Astrocyte of the spinal cord (primary cell): ENCODE measurements at places on chromosomes 6 and 20.
A peak's percentile ranks its signal among the peaks of the same experiment; 100 is the strongest.

DNA sequence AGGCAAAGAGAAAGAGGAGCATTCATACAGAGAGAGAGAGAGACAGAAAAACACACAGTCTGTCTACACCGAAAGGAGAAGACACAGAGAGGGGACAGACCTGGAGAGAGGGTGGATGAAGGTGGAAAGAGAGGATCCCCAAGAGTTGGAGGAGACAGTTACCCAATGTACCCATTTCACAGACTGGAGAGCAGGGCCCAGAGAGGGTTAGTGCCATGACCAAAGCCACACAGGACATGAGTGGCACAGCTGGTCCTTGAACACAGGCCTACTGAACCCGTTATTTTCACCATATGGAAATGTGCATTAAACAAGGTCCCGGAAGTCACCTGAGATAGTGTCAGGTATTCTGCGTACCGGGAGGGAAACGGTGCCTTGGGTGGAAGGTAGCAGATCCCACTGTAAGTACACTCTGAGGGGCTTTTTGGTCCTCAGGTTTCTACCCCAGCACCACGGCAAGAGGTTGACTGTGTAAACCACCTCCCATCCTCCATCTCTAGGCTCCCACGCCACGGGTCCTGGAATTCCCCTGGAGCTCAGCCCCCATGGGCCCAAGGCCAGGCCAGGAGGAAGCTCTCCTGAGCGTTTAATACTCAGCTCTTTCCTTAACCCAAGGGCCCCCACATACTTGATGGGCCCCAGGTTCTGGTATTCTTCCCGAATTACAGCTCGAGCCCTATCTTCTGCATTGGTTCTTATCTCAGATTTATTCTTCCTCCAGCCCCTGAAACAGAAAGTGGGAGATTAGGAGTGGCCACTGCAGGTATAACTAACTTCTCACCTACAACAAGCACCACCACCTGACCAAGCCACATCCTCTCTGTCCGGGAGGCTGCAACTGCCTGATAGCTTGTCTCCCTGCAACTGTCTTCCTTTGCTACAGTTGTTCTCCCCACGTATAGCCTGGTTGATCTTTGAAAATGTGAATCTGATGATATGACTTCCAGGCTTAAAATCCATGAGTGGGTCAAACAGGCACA is 38.4 kb upstream of the OCSTAMP start:
- no peak for DNase-seq

- no peak for DNase-seq
Observed at GRCh38 chr6:116015983-116016382, 44.7 kb downstream of the FRK start.

DNA sequence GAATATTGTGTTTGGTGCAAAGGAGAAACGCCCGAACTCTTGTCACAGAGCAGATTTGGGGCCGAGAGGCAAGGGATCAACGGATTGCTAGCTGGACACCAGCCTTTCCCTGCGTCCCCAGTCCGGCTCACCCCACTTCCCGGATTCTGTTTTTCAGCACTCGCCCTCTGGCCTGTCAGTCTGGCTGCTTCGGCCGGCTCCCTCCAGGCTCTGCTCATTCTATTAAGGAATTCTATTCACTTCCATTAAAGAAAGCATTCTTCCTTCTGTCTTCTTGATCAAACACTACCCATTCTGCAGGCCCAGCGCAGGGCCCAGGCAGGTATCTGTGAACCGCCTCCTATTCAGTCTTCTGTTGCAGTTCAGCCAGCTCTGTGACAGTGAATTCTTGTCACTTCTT is 91.7 kb downstream of the RNF182 start:
- no peak for DNase-seq

DNA sequence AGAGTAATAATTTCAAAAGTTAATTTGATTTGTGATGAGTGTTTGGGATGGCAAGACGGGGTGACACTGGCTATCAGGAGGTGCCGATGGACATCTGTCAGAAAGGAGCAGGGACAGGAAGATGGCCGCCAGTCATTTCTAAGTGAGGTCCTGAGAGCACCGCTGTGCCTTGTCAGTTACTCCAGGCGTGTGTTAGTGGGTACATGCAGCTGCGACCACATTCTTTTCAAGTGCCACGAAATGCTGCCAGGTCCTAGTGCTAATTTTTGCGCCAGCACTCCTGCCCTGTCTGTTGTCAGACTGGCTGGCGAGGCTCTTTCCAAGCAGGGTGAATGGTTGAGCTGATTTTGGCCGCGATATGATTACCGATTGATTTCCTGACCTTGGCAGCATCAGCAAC is 64.6 kb upstream of the INSM1 start:
- DNase-seq: no peak

DNA sequence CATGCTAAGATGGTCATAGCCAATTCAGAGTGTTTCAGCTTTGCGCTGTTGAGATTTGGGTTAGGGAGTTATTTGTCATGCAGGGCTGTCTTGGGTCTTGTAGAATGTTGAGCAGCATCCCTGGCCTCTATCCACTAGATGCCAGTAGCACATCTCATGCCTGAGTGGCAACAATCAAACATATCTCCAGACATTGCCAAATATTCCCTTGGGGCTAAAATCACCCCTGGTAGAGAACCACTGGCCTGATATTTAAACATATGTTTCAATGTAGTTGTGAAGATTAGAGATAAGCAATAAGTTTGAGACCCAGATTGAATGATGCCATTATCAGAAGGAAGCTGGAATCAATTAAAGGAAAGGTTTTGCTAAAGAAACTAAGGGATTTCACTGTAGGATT is 463.3 kb downstream of the DOK5 start:
- DNase-seq: no peak

DNA sequence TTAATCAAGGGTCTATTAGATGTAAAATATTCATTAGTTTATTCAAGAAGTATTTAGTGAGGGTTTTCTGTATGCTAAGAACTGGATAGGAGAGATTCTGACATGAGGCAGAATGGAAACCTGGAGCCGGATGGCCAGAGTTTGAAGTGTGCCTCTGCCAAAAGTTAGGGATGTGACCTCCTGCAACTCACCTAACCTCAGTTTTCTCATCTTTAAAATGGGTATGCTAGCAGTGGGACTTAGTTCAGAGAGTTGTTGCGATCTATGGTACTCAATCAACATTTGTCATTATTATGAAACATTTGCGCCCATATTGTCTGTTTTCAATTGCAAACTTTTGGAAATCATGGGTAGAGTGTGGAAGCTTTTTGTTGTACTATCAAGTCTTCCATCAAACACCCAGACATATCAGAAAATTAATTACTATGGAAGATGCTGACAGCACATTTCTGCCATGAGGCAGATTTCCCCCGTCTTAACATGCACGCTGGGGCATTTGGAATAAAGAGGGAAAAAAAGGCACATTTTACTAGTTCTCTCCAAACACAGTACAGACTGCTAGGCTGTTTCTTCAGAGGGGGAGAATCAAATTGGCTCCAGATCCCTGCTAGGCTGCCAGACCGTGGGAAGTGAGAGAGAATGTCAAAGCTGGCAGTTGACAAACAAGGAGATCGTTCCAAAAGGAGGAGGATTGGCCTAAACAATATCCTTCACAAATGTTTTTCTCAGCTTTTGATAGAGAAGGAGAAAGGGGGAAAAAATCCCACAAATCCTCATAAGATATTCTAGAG is 205.3 kb upstream of the TSHZ2 start:
- no peak for DNase-seq

GRCh38 chr6:168908887-168909286 is 344.8 kb downstream of the THBS2 start:
- peak; percentile 53 for DNase-seq
